ENCODE measurements at places on chromosomes 13 and 19.

DNA sequence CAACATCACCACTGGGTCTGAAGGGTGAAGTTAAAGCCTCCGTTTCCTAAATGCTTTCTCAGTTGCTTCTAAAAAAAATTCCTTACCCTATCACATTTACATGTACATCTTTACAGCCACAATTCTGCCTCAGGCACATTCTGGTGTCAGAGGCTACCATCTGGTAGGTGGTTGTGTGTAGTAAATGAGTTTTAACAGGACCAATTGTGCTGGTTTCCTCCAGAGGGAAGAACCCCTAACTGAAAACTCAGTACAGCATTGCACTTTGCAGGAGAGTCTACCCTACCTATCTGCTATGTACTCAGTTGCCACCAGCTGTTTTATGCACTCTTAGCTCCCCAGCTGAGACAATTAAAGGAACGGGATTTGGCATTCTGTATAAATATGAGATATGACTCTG, 1576.5 kb downstream of the PCDH9 start:
- no peak for DNase-seq

- DNase-seq: no peak
These were observed 4.7 kb downstream of the DHRS12 start for GRCh38 chr13:51799261-51799660.

- no peak for DNase-seq
These were observed 22.1 kb downstream of the URI1 start for GRCh38 chr19:29964171-29964570.

DNA sequence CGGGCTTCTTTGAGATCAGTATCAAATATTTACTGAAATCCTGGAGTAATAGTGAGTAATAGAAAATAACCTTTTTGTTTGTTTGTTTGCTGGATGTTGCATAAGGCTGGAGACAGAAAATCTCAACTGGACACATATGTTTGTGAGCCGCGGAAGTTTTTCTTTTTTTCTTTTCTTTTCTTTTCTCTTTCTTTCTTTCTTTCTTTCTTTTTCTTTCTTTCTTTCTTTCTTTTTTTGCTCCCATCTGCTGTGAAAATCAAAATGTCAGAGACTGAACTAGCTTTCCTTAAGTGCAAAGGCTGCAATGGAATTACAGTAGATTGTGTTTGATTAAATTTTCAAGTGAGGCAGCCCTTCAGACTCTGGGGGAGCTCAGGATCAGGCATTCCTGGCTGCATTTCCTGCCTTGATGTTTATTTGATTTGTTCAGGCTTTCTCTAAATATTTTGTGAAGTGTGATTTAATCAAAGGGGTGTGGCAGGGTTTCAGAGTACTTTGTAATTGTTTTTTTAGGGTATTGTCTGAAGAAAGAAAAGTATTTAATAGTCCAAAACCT, 319 bp downstream of the FRY start:
- no peak for DNase-seq

- DNase-seq: peak; percentile 11
These were observed 778 bp downstream of the ZNF230 start for GRCh38 chr19:44003461-44004009.

DNA sequence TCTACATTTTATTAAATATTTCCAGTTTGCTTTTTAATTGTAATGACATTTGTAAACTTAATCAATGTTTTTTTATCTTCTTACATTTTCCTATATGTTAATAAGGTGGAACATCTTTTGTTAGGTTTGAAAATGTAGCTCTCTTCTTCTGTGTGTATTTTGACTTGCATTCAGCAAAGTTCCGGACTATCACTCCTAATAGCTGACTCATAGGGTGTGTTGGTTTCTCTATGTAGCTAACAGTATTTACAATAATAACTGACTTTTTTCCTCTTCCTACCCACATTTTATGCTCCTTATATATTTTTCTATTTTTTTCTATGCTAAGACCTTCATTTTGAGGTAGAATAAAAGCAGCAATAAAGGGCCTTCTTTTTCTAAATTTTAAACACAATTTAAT, 28.1 kb downstream of the MYO16 start:
- DNase-seq: no peak

- no peak for DNase-seq
These were observed 332.0 kb downstream of the FGF9 start for GRCh38 chr13:22002893-22003292.

GRCh38 chr19:30671367-30671619, 299.1 kb downstream of the ZNF536 start:
- no peak for DNase-seq

GRCh38 chr19:43779147-43779819, 1.5 kb downstream of the KCNN4 start:
- no peak for DNase-seq

All from HTR-8/SVneo (cell line).